HCEC 1CT (cell line): ENCODE measurements at places on chromosomes 7 and 10.
A peak's percentile ranks its signal among the peaks of the same experiment; 100 is the strongest.

GRCh38 chr10:76991621-76992020 is 646.0 kb downstream of the KCNMA1 start:
- no peak for DNase-seq

DNA sequence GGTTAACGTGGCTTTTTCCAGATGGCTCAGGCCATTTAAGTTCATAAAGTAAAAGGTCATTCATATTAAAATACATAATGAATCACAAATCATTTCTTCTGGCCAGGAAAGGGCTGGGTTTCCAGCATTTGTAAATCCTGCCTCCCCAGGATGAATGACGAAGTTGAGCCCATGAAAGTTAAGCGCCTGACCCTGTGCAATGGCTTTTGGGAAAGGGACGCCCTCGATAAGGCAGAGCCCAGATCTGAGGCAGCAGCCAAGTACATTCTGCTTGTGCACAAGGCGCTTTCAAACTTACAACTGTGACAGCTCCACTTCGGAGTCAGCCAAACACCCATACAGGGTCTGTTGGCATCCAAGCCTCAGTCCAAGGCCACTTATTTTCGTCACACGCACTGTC is 2.8 kb downstream of the GIMAP6 start:
- DNase-seq: no peak

- DNase-seq: no peak
Observed at GRCh38 chr10:64732372-64732957, 1211.3 kb downstream of the REEP3 start.

GRCh38 chr10:103854686-103855391 is 537 bp downstream of the SH3PXD2A start:
- DNase-seq: peak; percentile 13

- no peak for DNase-seq
Observed at GRCh38 chr7:80480566-80480965, 31.3 kb downstream of the GNAT3 start.

DNA sequence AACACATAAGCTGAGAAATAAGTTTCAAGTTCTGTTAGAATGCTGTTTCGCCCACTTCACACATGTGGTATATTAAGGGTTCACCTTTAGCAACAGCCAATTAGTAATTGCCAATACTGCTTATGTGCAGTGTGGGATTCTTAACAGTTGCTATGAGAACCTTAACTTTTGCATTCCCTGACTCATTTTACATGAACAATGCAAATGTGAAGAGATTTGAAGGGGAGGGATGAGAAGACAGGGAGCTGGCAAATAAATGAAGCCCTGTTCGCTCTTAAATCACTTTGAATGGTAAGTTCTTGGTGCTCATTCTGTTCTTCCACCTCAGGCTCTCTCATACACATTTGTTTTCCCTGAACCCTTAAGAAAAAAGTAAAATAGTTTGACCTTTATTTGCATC is 82.3 kb downstream of the LRRC4 start:
- no peak for DNase-seq

DNA sequence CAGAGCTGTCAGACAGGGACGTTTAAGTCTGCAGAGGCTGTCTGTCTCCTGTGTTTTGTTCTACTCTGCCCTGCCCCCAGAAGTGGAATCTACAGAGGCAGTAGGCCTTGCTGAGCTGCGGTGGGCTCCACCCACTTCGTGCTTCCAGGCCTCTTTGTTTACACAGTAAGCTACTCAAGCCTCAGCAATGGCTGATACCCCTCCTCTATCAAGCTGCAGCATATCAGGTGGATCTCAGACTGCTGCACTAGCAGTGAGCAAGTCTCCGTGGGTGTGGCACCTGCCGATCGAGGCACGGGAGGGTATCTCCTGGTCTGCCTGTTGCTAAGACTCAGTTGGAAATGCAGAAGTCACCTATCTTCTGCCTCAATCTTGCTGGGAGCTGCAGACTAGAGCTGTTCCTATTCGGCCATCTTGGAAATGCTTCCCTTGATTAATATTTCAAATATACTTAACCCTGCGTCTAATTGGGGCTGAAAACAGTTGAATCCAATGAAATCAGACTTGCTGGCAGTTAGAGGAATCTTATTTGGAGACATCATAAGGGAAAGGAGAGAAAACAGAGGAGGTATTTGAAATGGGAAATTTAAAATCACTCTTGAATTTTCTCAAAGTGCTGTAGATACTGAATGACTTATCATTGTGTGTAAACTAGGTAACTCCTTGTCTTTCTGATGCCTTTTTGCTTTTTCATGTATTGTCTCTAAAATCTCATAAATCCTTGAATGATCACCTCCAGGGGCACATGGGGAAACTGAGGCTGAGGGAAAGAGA is 13.8 kb upstream of the CYP3A5 start:
- DNase-seq: no peak

DNA sequence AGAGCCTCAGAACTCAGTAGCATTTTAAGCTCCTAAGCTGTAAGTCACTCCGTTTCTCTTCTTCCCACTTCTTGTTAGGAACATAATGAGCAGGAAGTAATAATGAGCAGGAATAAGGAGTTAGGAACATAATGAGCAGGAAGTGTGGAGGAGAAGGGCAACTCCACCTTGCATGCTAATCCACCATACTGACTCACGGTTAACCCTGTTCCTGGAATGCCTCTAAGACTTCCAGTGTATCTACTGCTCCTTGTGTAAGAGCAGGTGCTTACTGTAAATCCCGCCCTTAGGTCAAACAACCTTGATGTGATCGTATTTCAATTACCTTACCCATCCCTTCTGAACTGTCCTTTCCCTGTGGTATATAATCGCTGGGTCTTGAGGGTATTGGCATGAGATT is 528.7 kb downstream of the CALN1 start:
- DNase-seq: no peak

DNA sequence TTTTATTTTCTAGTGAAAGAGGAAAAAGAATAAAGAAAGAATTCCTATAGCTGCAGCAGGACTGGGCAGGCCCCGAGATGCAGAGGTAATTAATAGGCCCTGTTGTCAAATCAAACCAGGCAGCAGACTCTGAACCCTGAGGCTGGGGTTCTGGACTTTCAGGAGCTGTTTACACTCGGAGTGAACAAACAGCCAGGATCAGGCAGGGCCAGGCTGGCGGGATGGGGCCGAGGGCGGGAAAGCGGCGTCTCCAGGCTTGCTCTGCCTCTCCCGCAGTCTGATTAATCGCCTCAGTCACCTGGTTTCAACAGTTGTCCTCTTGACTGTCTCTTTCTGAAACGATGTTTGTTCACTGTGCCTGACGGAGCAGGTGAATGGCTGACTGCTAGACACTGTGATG is 675.4 kb upstream of the FOXK1 start:
- DNase-seq: no peak

GRCh38 chr7:146510088-146510680 is 393.6 kb downstream of the CNTNAP2 start:
- no peak for DNase-seq

- peak; percentile 61 for DNase-seq
Observed at GRCh38 chr10:59181668-59182067, 5.2 kb downstream of the PHYHIPL start.

- DNase-seq: peak; percentile 33
Observed at GRCh38 chr7:44368885-44369284, 43.5 kb upstream of the CAMK2B start.

DNA sequence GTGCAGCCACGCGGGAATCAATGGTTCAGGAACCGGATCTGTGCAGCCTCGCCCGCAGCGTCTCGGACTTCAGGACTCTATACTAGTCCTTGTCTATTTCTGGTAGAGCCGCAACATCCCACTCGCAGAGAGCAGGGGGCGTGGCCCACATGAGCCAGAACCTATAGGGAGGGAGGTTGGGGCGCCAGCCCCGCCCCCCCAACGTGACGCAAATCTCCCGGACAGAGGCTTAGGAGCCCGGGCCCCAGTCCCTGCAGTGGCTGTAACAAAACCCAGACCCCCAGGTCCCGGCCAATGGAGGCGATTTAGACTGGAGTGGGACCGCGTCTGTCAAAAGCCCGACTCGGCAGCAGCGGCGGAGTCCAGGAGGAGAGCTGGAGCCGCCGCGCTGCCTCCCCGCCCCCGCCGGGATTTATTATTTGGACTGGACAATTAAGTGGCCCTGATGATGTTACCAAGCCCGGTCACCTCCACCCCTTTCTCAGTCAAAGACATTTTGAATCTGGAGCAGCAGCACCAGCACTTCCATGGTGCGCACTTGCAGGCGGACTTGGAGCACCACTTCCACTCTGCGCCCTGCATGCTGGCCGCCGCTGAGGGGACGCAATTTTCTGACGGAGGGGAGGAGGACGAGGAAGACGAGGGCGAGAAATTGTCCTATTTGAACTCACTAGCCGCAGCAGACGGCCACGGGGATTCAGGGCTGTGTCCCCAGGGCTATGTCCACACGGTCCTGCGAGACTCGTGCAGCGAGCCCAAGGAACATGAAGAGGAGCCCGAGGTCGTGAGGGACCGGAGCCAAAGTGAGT is at the start of gene NKX2-3:
Gene NKX2-3, plus strand, starts transcription at position 256 of the 809 bp plus-strand sequence. Its CDS starts 190 bp downstream, at position 446.
- peak; percentile 95 for DNase-seq

- no peak for DNase-seq
Observed at GRCh38 chr10:128694851-128695725, 568.9 kb upstream of the MKI67 start.

DNA sequence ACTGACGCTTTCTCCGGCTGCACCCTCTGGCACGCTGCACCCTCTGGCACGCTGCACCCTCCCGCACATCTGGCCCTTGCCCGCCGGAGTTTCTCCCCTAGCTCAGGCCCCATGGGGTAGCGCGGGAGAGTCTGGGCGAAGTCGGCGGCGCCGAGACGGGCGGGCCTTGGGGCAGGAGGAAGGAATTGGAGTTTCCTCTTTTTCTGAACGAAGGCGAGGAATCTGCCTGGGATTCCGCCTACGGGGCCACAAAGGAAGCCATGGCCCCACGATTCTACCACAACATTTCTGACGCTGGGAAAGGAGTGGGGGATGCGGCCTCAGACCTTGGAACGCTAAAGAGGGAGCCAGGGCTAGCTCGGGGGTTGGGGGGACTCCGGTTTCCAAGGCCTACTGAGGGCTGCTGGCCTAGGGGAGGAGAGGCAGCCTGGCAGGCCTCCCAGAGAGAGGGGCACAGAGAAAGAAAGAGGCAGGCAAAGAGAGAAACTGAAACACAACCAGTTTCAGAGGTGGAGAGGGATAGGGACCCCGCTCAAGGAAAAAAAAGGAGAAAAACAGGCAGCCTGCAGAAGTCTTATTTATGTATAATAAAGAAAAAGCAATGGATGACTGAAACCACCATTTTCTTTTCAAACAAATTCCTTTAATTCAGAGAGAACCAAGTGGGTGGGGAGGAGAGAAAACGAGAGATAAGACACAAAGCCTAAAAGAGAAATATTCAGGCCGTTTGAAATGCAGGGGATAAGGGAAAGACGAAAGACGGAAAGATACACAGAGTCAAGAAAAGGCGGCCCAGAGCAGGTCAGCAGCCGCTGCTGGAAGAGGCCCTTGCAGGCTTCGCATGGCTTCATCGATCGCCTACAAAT is 4.3 kb downstream of the TLX1 start:
- no peak for DNase-seq

GRCh38 chr7:143305423-143306070 is 10.4 kb upstream of the CLCN1 start:
- peak; percentile 29 for DNase-seq

GRCh38 chr7:8436965-8437364 is 3.6 kb downstream of the NXPH1 start:
- DNase-seq: no peak

GRCh38 chr10:15290150-15290549 is 80.9 kb downstream of the FAM171A1 start:
- no peak for DNase-seq

DNA sequence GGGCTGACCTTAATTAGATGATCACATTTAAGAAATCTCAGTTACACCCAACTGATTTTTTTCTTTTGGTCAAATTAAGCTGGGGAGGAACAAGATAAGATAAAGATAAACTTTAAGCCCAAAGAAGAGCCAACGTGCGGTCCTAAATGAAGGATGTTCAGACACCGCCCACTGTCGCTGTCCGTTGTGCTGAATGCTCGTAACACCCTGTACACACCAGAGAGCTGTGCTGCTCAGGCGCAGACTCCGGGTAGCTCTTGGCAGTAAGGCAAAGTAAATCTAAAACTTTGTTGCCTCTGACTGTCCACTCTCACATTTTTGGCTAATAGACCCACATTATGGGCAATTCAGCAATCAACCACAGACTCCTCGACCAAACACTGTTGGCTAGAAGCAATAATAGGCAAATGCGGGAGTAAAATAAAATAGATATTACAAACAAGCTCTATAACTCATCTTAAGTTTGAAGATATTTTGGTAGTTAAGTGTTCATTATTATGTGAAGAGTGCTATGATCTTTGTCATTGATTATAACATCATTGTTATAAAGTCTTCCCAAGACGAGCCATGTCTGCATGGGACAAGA is 57.1 kb downstream of the PLPP4 start:
- DNase-seq: no peak

DNA sequence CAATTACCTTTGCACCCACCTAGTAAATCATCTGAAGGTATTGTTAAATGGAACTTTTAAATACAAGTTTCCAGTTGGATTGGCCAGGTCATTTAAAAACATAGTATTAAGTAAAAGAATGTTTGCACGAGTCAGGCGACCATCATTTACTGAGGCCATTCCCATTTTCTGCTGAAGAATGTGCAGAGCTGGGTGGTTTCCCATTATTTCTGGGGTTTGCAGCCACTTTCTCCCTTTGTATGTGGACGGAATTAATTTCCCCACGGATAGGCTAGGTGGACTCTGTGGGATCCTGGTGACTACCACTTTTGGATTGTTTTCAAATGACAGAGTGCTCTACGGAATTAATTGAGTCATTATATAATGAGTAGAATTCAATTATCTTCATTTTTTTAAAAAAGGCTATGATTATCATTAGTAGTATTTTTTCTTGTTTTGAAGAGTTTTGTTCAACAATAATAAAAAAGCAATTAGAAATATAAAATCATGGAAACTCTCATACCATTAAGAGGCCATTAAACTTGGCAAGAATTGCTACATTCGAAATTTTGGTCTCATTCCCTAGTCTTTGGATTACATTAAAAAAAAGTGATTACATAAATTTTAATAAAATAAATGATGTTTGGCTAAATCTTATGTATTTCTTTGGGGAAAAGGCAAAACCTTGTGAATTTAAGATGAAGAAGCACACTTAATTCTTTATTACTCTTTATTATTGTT is 120.4 kb upstream of the FZD8 start:
- no peak for DNase-seq

DNA sequence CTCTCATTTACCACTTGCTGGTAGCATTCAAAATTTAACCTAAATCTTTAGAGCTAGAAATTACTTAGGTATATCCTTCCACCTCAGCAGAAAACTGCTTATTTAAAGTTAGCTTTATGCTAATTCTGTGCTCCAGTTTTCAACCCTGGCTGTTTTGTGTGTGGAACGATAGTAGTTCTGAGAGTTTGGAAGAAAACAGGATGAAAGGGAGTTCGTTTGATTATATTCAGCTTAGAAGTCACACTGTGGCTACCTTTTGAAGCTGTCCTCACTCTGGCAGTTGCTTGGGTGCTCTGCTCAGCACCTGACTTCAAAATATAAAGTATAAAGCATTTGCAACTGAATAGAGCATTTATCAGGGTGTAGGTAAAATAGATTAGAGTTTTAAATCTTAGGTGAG is 2.6 kb upstream of the ASCC1 start:
- no peak for DNase-seq

GRCh38 chr7:47153576-47153975 is 428.3 kb downstream of the TNS3 start:
- no peak for DNase-seq
